GOT3 (cell line): ENCODE measurements at places on chromosomes 13 and 19.

GRCh38 chr19:44988896-44989556 is 12.2 kb upstream of the RELB start:
- DNase-seq, result no peak

- no peak for DNase-seq
These were observed 154.5 kb downstream of the DCT start for GRCh38 chr13:94324767-94325540.

DNA sequence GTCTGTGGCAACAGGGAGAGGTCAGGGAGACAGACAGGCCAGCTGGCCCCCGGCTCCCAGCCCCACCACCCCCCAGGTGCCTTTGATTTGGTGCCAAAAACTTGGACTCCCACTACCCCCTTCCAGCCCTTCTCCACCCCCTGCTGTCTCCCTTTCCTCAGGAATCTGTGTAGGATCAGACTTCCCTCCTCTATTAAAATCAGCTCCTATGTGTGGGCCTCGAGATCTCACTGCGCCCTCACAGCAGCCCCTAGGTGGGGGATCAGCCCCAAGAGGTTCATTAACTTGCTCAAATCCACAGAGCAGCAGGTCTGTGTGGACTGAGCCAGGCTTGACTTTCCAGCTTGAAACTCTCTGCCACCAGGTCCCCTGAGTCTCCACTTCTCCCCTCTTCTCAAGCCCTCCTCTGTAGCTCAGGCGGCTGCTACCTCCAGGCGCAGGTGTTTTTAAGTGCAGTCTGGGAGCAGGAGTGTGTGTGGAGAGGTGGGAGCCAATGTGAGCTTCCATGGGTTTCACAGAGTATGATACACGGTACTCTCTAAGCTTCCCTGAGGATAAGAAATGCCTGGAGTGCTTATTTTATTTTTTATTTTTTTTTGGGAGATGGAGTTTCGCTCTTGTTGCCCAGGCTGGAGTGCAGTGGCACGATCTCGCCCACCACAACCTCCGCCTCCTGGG is 1.7 kb downstream of the GAPDHS start:
- no peak for DNase-seq

DNA sequence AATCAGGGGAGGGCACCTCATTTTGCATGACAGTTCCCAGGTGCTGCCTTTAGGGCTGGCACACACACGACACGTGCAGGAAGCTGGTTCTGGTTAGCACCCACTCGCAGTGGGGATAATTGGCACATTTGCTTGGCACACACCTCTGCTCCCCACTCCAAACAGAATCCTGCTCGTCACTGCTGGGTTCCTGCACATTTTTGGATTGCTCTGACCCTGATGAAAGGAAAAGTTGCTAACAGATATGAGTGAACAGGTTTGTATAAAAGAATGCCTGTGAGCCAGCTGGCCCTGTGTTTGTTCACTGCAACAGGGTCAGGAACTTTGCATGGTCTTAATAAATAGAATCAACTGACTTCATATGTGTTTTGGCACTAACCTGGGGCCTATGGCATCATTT is 1500.4 kb downstream of the EFNB2 start:
- DNase-seq, result no peak

- no peak for DNase-seq
These were observed 53.9 kb downstream of the MCF2L start for GRCh38 chr13:113022745-113023574.

GRCh38 chr13:113743366-113744195 is 15.4 kb upstream of the TMEM255B start:
- no peak for DNase-seq

GRCh38 chr13:98741741-98742435 is 10.6 kb downstream of the SLC15A1 start:
- DNase-seq, result no peak

- DNase-seq, result no peak
These were observed 79.1 kb downstream of the ABCC4 start for GRCh38 chr13:95221971-95222732.

GRCh38 chr13:105972811-105973590 is 562.5 kb downstream of the EFNB2 start:
- DNase-seq, result no peak

DNA sequence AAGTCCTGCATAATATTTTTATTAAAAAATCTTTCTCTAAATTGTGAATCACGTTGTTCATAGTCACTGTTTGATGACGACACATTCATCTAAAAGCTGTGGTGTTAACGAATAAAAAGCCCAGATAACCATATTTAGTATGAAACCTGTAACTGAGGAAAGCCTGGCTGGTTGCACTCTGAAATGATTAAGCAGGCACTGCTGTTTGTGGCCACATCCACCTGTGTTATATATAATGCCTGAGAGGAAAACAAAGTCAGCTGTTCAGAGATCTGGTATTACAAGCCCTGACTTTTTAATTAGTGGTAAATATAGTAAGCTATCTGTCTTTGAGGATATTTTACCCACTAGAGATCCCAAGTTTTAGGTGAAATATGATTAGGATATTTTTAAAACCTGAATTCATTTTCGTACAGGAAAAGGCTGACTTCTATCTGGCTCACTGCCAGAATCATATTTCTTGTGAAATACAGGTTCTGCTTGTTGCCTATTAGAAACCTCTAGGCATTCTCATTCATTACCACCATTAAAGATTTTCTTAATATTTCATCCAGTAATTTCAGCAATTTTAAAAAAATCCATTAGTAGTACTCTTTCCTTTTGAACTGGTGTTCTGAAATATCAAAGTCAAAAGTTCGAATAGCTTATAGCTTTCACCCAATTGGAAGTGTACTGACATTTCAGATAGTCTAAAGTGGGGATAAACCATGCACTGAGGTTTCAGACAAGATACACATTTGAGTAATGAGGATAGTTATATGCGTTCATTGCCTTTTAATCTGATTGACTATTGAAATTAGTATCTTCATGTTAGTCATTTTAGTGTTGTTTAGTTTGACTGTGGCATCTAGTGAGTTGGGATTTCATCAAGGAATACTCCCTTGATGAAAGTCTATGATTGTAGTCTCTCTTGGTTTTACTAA is 79.7 kb downstream of the LMO7 start:
- DNase-seq, result no peak

GRCh38 chr13:33509642-33510229 is 224.2 kb upstream of the STARD13 start:
- no peak for DNase-seq

- DNase-seq, result no peak
These were observed 536.7 kb upstream of the ARGLU1 start for GRCh38 chr13:107104631-107105030.

- DNase-seq, result no peak
These were observed 19.7 kb downstream of the ACOD1 start for GRCh38 chr13:76968041-76968440.

DNA sequence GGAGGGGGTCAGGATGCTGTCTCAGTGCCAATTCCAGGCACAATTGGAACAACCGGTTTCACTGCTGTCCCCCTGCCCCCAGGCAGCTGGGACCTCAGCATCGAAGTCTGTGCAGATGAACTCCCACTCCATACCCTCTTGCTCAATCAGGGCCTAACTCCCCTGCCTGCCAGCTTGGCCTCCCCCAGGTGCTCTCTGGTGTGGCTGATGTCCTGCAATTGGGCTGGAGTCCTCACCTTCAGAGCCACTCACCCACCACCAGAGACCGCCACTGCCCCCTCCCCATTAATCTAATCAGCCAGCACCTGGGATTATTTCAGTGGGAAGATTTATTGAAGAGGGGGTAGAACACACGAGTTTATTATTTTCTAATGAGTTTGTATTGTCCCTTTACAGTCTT is 118.8 kb downstream of the MIPEP start:
- DNase-seq, result no peak

- no peak for DNase-seq
These were observed 94.0 kb downstream of the PCDH9 start for GRCh38 chr13:67136157-67136556.

- no peak for DNase-seq
These were observed 5.1 kb downstream of the MYADM start for GRCh38 chr19:53872762-53873161.

- peak; percentile 29 for DNase-seq
These were observed 65.1 kb upstream of the GTF3A start for GRCh38 chr13:27359199-27359821.

DNA sequence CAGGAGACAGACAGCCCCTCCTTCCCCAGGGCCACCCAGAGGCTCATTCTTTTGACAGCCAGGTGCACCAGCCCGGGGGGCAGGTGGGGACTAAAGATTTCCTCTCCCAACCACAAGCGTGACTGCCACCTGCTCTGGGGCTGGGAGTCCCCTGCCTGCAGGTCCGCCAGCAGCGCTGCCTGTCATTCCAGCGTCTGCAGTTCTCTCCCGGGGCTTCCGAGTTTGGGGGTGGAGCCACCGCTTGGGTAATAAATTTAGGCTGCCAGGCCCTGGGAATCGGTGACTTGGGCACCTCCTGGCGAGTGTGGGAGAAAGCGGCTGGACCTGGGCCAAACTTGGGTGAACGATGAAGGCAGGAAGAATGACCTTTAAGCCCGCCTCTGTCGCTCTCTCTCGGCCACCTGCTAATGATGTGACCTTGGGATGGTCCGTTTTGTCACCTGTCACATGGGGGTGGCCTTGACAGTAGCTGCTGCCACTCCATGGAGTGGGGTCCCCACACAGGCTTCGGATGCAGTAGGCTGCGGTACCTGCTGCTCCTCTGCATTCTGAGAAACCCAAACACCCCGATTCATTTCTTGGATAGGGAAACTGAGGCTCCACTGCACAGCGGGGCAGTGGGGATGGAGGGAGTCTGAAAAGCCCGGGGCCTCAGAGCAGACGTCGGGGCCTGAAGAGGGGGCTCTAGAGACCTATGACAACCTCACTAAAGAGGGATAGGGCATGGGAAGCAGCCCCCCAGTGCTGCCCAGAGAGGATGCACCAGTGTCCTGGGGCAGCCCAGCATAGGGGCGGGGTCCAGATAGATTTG is 12.8 kb downstream of the FUT6 start:
- no peak for DNase-seq

DNA sequence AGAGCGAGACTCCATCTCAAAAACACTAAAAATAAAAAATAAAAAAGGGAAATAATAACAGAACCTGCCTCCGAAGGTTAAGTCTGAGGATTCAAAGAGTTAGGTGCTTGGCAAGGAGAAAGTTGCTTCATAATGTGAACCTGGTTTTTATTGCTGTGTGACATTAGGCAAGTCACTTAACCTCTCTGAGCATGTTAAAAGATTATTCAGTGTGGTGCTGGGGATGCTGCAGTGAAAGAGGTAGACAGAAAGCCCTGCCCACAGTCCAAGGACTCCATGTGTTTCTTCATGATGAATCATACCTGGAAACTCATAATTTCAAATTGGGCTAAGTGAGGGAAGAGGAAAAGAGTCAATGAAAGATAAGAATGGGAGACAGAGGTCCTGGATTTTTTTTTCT is 2.4 kb downstream of the IL27RA start:
- no peak for DNase-seq

GRCh38 chr19:38557205-38557799 is 60.5 kb downstream of the MAP4K1 start:
- DNase-seq, result no peak

GRCh38 chr19:6705931-6706632 is 14.4 kb downstream of the C3 start:
- DNase-seq, result no peak

- DNase-seq, result no peak
These were observed 59.5 kb downstream of the TEX26 start for GRCh38 chr13:30991922-30992321.

DNA sequence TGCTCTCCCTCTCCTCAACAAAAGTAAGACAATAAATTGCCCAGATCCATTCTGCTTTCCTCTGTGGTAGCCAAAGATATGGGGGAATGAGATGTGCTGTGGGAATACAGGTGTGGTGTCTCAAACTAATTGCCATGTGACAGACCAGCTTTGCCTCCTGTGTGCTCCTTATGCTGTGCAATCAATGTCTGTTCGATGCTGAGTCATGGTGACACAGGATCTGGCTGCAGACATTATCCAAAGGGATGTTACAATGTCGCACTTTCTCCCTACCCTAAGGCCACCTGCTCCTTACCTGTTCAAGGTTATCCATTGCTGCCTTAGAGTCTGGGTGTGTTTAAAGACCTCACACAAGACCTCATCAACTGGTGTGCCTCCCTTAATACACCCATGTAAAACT is 32.5 kb downstream of the FGF14 start:
- DNase-seq, result no peak

GRCh38 chr19:31418692-31419430 is 69.6 kb upstream of the TSHZ3 start:
- no peak for DNase-seq

DNA sequence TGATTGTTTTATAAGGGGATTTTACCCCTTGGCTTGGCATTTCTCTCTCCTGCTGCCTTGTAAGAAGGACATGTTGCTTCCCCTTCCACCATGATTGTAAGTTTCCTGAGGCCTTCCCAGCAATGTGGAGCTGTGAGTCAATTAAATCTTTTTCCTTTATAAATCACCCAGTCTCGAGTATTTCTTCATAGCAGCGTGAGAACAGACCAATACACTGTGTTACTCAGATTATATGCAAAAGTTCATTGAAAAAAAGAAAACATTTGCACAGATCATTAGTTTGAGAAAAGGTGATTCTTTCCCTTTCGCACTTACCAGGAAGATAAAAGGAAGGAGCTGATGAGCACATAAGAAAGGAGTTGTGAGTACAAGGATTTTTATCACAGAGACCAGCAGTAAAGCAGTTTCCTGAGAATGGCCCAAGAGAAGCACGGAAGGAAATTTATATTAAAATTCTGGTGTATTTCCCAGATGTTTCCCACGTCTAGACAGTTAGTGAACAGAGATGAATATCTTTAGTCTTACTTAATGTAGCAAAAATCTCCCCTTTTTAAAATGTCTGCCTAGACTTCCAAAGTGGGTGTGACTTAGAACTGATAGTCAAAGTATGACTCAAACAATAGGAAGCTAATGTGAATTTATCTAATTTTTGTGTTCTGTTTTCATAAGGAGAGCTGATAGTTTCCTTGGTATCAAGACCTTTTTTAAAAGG is 431.8 kb upstream of the SGCG start:
- DNase-seq, result no peak

DNA sequence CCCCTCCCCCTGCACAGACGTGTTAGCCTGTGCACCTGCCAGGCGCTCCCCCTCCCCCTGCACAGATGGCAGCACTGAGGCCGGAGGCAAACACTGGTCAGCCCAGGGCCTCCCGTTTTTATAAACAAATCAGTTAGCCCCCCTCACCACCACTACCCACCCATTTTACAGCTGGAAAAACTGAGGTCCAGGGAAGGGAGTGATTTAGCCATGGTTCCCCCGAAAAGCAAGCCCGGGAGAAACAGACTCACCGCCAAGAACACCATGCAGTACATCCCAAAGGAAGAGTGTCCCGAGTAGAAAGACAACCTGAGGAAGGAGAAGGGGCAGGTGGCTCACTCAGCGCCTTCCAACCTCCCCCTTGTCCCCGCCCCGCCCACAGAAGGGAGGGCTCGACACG is 8.7 kb downstream of the PLPP2 start:
- DNase-seq, result no peak

DNA sequence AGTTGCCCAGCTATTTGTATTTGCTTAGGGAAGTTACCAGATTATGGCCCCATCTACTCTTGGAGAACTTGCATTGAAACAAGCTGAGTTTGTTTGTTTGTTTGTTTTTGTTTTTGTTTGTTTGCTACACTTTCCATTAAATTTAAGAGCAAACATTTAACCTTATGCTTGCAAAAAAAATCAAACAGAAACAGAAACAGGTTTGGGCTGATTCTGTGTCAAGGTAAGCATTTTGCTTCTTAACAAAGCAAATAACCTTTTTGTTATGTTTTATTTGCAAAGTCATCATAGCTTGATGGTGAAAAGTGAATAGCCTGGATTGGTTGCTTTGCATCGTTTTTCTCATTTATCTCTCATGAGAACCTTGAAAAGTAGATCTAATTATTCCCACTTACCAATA is 531.8 kb downstream of the EFNB2 start:
- no peak for DNase-seq
